ENCODE measurements at places on chromosomes 12 and 14.

GRCh38 chr14:22159099-22159498 is 429.9 kb downstream of the DAD1 start:
- DNase-seq = no peak

GRCh38 chr12:80222261-80222660 is 122.9 kb downstream of the OTOGL start:
- no peak for DNase-seq

- no peak for DNase-seq
Observed at GRCh38 chr14:65318636-65319506, 93.7 kb upstream of the FUT8 start.

- DNase-seq = no peak
Observed at GRCh38 chr12:114809097-114809496, 125.1 kb upstream of the TBX3 start.

- DNase-seq = no peak
Observed at GRCh38 chr12:131559517-131560516, 151.1 kb upstream of the SFSWAP start.
